ENCODE measurements at places on chromosomes 2 and 18.

GRCh38 chr18:73670524-73670923 is 477.1 kb downstream of the FBXO15 start:
- DNase-seq: no peak

- DNase-seq: peak; percentile 57
Measured at GRCh38 chr2:142989273-142990204, 112.1 kb downstream of the KYNU start.

- no peak for DNase-seq
Measured at GRCh38 chr18:7388741-7389140, 157.9 kb downstream of the LRRC30 start.

DNA sequence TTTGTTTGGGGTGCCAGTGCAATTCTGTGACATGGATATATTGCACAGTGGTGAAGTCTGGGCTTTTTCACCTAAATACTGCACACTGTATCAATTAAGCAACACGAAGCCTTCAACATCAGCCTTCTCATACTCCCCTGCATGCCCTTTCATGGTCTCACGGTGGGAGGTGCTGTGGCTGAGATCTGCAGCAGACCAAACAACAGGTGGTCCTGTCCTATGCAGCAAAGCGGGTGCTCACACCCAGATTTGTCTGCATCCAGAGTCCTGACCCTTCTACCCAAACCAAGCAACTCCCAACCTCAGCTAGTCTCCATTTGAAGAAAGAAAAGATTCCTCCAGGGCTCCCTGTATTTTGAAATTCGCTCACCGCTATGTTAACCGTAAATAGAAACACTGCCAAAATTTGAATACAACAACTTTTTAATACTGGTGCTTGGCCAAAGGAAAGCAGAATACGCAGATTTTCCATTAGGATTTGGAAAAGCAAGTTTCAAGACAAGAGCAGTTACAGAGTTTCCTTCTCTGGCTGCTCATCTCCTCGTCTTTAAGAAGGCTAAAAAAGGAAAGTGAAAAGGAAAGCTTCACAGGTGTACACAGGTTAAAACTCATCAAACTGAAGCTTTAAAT is 34.9 kb downstream of the FAM168B start:
- DNase-seq: no peak

DNA sequence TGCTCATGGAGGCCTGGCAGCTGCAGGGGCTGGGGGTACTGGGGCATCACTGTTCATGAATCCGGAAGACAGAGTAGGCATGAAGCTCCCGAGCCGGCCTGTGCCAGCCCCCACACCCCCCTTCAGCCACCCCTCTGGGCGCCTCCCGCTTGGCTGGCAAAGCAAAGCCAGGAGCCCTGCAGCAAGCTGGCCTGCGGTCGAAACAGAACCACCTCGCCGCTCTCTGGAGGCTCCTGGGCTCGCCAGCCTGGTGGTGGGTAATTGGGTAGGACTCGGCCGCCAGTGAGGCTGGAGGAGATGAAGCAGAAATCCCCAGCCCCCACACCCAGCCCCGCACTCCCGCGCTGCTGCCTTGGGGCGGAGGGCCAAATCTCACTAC is 70.9 kb upstream of the GPC1 start:
- no peak for DNase-seq

Measured in pons (tissue), 1 donor.